ENCODE measurements at places on chromosomes 6 and 20. TPM values are rescaled to one million over a fixed set of nuclear protein-coding genes. Genes with fewer than 3 reads are reported as not detected.

Gene CDSN
- total RNA-seq, result not detected

Gene ZNF335
- total RNA-seq, result 33.5 TPM

Gene C6orf89
- total RNA-seq, result 39.1 TPM

Gene RSPO4
- 8.9 TPM for total RNA-seq

Gene ULBP3
- 4.3 TPM for total RNA-seq

Gene UST
- 6.3 TPM for total RNA-seq

Gene LHFPL5
- total RNA-seq, result not detected

Gene AVP
- not detected for total RNA-seq

Gene PRSS35
- total RNA-seq, result 42.2 TPM

Gene BPI
- total RNA-seq, result not detected

Gene ELOVL2
- 1.6 TPM for total RNA-seq

Gene TRAPPC3L
- total RNA-seq, result 1.7 TPM

Gene TGM3
- 0.13 TPM for total RNA-seq

Gene PBOV1
- not detected for total RNA-seq

Gene EYA2
- 10.2 TPM for total RNA-seq

Gene AKAP12
- total RNA-seq, result 737 TPM

Gene ANGPT4
- total RNA-seq, result 0.35 TPM

Gene AIF1
- 5.1 TPM for total RNA-seq

Gene TIAM2
- 14.4 TPM for total RNA-seq

Gene PDE7B
- 16.5 TPM for total RNA-seq

Gene C20orf141
- not detected for total RNA-seq

Gene EMILIN3
- 5.6 TPM for total RNA-seq
